ENCODE measurements at places on chromosomes 16 and 17.
A peak's percentile ranks its signal among the peaks of the same experiment; 100 is the strongest.

GRCh38 chr17:53574038-53574437 lies 248.7 kb upstream of the KIF2B start:
- no peak for DNase-seq

GRCh38 chr17:45981306-45981705 lies 17.7 kb upstream of the STH start:
- no peak for DNase-seq

- no peak for DNase-seq
Observed at GRCh38 chr16:78198288-78198687, 98.8 kb downstream of the WWOX start.

GRCh38 chr17:35584061-35584460 lies 3.1 kb upstream of the AP2B1 start:
- no peak for DNase-seq

DNA sequence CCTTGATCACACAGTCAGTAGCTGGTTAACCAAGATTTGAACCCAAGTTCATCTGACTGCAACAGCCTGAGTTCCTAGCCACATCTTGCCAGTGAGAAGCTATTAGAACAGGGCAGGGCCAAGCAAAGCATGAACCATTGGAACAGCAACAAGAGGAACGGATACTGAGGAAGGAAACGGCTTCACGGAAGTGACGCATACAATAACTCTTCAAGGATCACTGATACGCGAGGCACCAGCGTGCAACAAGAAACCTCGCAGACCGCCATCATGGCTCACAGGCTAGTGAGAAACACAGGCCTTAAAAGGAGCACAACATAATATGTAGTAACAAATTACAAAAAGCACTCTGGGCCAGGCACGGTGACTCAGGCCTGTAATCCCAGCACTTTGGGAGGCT lies 114.9 kb downstream of the CDYL2 start:
- no peak for DNase-seq

DNA sequence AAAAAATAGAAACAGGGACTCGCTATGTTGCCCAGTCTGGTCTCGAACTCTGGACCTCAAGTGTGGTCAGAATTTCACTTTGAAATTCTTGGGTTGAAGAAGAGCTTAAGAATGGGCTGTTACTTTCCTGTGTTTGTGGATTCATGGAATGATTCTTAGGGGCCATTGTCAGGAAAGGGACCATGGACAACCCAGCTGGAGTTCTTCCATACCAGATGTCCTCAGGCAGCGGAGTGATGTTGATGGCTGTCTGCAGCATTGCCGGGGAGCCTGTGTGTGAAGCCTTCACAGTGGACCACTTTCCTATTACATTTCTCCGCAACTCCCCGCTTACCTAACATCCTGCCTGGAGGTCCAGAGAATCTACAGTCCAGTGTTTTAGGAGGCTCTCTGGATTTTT lies 145.9 kb downstream of the CLEC16A start:
- no peak for DNase-seq

GRCh38 chr17:79939755-79940458 lies 95.8 kb downstream of the TBC1D16 start:
- no peak for DNase-seq

DNA sequence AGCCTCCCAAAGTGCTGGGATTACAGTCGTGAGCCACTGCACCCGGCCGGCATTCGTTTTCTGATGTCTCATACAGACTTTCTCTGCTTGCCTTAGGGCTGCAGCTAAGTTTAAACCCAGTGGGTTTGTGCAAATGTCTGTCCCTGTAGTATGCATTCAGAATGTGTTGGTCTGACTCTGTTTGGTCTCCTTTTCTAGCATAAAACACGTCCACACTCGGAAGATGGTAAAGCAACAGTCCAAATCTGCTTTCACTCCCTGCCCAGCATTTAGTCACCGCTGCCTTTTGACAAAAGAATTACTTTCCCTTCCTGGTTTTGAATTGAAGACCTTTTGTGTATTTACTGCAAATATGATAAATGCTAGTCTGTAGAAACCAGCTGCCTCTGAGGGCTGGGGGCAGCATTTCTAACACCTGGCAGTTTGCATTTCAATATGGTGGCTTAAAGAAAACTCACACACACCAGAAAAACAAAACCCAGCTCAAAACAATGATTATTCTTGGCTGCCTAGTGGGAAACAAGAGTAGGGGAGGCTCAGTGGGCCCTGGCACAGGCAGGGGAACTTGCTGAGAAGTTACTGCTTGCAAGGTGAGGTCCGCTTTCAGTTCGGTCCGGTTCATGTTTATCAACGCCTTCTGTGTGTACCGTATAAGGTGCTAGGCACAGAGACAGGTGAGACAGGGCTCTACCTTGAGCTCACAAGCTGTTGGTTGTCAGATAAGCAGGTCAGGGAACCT lies 56.9 kb downstream of the MSI2 start:
- no peak for DNase-seq

- DNase-seq, result peak; percentile 90
Observed at GRCh38 chr17:44919885-44920564, 4.7 kb upstream of the GFAP start.

DNA sequence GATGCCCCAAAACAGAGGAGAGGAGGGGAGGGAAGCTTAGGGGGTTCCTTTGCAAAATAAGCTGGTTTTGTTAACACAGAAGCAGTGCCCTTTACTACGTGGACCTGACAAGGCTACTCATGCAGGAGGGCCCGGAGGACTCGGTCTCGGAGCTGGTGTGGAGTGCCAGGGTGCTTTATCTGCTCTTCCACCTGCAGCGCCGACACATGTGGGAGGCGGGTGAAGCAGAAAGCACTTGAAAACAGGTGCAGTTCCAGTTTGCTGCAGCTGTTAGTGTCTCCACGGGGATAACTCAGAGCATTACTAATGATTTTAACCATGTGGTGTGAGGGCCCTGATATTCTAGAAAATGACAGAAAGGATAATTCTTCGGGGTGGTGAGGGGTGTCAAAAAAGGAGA lies 35.0 kb upstream of the MNT start:
- no peak for DNase-seq

DNA sequence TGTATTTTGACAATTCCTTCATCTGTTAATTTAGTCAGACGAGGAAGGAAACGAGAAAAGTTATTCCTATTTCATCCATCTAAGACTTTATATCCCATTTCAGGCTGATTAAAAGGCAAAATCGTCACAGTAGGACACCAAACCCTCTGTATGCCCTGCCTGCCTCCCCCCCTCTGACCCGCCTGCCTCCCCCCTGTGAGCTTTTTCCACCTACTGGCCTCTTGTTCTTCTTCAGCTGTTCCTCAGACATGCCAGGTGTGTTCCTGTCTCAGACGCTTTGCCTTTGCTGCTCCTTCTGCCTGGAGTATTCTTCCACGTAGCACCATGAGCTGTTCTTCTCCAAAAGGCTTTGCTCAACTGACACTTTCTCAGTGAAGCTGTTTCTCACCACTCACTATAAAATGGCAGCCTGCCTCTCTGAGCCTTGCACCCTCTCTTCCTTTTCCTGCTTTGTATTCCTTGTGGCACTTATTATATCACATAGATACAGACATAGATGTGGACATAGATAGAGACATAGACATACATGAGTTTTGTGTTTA lies 723.4 kb downstream of the MAF start:
- no peak for DNase-seq

GRCh38 chr17:63421681-63422645 lies 24.1 kb downstream of the CYB561 start:
- DNase-seq, result no peak

DNA sequence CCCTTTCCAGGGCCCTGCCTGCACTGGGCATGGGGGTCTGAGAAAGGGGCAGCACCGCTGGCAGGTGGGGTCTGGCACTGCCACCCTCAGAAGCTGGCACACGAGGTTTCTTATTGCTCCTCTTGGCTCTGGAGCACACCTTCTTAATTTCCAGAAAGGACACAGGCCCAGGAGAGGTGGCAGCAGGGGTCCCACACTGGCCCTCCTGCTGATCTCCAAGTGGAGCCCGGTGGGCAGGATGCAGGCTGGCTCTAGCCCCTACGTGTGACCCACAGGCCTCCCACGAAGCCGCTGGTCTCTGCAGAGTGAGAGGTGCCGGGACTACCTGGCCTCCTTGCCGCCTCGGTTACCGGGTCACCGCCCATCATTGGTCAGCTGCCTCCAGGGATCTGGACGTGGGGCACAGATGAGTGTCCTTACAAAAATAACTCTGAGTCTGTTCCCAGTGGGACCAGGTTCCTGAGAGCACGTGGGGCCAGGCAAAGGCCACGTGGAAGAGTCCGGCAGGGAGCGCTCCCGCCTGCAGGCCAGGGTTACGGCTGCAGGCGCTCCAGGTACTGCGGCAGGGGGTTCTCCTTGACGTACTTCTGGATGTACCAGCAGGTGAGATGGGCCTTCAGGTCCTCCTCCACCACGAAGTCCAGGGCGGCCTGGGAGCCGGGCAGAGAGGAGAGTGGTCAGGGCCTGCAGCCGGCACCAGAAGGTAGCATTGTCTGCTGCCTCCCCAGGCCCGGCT lies 10.3 kb downstream of the NATD1 start:
- no peak for DNase-seq

DNA sequence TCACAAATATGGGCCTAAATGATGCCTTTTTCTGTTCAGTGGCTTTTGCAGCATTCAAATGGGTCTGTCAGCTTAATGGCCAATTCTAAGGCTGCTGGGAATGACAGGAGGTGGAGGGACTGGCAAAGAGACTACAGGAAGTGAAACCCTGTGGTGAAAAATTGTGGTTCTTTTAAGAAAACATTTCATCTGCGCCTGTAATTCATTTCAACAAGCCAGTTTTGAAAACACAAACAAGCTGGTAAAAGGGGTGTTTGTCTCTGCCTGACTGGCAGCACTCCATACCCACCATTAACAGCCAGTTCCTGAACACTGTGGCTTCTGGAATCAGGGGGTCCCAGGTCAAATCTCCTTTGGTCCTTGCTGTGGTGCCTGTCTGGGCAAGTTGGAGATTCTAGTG lies 3.6 kb upstream of the KDM8 start:
- DNase-seq, result peak; percentile 50

- no peak for DNase-seq
Observed at GRCh38 chr16:1154887-1155331, 2.0 kb downstream of the CACNA1H start.

DNA sequence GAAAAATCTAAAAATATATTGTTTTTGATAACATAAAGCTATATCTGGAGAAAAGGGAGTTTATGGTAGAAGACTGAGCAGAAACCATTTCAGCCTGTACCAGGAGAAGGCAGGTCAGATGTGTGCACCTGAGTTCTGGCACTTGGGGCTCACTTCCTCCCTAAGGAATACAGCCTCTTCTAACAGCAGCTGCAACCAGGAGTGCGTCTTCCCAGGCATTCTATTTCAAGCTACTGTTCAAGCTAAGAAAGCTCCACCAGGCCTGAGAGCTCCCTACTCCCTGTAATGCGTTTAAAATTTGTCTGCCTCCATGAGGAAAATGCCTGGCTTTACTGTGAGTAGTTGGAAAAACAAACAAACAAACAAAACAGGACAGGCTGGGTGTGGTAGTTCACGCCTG lies 96.1 kb downstream of the ZNF778 start:
- no peak for DNase-seq

DNA sequence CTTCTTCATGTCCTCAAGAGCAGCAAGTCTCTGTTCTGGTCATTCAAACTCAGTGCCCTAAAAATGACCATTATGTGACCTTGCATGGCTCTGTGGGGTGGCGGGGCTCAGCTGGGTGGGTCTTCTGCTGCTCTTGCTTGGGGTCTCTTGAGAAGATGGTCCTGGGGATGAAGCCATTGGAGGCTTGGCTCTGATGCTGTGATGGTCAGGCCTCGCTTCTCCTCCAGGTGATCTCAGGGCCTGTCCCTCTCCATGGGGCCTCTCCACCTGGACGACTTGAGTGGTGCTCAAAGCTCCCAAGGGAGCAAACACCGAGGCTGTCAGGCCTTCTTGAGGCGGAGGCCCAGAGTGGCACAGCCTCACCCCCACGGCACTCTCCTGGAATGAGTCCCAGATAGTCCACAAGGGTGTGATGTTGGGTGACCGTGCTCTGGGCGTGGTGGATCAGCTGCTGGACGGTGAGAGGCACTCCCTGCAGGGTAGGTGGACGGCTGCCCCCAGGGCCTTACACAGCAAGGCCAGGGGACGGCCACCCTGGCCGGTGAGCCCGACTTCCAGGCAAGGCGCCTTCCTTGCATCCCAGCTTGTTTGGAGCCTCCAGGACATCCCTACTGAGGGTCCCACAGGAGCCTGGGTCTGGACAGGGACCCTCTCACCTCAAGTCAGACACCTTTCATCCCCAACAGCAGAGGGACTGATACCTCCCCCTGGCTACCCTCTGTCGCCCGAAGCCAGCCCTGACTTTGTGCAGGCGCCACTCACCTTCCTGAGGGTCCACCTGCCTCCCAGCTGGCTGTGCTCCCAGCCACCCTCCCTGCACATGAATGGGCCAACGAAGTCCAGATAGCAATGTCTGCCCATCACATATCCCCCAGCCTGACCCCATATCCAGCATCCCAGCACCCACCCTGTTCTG lies 48.7 kb downstream of the USP22 start:
- no peak for DNase-seq

- DNase-seq, result no peak
Observed at GRCh38 chr16:68524069-68524820, 14.8 kb upstream of the ZFP90 start.

DNA sequence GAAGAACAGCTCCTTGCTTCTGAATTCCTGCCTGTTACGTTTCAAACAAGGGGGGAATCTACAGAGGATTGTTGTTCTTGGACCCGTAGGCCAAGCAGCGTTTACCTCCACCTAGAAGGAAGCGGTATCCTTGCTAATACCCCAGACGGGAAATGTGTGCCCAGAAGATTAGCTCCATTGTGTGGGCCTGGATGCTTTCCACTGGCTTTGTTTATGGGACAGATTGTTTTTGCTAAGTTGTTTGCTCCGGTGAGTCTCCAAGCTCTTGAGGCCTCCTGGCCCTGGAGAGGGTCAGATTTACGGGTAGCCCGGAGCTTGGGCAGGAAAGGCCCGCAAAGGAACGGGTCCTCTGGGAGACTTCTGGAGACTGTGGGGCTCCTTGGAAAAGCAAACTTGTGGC lies 28.4 kb upstream of the MRTFB start:
- DNase-seq, result no peak

- no peak for DNase-seq
Observed at GRCh38 chr17:76499267-76499667, 2.0 kb downstream of the RHBDF2 start.

DNA sequence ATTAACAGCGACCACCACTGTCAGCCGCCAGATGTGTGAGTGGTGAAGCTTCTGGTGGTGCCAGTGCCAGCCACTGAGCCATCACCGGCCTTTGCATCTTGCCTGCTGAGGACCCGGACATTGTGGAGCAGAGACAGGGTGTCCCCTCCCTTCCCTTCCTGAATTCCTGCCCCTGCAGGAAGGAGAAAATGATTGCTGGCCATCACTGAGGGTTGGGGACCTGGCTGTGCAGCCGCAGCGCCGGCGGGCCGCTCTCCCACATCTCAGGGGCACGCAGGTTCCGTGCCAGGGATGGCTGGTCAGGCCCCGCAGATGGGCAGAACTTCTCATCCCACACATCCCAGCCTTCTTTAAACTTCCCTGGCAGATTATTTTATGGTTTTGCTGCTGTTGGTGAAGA lies 56.5 kb downstream of the RPTOR start:
- no peak for DNase-seq

- DNase-seq, result no peak
Observed at GRCh38 chr16:20673882-20674683, 23.4 kb downstream of the ACSM1 start.
